ENCODE measurements at places on chromosomes 3 and 15.
A peak's percentile ranks its signal among the peaks of the same experiment; 100 is the strongest.

GRCh38 chr15:43270113-43270665 is 3.5 kb upstream of the TGM5 start:
- DNase-seq, result no peak

GRCh38 chr3:160052385-160053047 is 63.9 kb downstream of the IL12A start:
- DNase-seq, result no peak

DNA sequence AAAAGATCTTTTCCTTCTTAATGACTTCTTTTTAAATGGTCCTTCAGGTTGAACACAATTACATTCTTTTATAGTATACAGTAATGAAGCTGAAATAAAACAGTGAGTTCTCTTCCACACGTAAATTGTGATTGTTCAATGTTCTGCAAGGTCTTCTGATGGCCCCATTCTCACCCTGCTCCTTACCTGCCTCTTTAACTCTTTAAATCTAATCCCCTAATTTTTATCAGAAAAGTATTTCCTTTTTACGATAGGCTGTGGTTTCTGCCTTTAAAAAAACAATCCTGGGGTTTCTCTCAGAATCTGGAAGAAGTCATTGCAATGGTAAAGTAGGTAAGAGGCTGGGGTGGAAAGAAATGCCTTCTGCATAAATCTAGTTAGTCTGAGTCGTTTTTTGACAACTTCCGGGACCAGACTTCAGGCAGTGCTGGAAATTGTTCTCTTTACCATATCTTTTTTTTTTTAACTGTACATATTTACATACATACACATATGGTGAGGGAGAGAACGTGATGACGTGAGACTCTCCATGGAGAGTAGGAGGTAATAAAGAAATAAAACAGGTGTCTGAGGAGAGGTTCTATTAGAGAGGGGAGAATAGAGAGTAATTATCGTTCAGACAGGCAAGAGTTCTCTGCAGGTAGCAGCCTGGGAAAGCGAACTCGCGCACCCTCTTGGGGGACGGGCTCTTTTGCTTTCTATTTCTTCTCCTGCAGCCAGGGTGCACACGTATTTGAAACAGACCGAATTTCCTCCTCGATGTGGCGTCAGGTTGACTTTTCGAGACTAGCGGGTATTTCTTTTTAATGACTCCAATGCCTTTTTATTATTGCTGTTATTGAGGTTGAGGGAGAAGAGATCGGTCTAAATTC is at the start of gene SIDT1:
TSS of gene SIDT1 (plus strand) at position 730 of the 872 bp plus-strand sequence. CDS start 467 bp downstream, outside the sequence.
- DNase-seq, result no peak

- DNase-seq, result peak; percentile 54
These were observed 35.9 kb downstream of the SATB1 start for GRCh38 chr3:18389108-18389733.

DNA sequence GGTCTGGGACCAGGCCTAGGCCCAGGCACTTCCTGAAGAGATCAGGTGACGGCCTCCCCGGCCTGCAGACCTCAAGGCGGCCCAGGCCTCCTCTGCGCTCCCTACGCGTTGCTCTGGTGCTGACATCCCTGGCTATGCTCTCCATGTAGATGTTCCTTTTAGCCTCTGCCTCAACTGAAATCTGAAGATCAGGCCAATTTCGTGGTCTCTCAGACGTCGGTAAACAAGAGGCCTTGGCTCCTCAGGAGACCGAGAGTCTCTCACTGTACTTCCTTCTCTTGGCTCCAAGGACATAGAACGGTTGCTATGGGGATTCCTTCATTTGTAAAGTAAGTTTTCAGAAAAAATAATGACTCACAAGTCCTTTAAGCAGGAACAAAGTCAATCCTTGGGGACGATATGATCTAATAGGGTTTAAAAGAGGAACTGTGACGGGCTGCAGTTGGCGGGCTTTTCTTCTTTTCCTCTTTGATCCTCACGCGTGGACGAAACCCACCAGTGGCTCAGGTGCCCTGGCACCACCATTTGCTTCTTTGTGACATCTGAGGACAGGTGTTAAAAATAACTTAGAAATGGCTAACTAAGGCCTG is 55.6 kb upstream of the CGNL1 start:
- DNase-seq, result no peak

DNA sequence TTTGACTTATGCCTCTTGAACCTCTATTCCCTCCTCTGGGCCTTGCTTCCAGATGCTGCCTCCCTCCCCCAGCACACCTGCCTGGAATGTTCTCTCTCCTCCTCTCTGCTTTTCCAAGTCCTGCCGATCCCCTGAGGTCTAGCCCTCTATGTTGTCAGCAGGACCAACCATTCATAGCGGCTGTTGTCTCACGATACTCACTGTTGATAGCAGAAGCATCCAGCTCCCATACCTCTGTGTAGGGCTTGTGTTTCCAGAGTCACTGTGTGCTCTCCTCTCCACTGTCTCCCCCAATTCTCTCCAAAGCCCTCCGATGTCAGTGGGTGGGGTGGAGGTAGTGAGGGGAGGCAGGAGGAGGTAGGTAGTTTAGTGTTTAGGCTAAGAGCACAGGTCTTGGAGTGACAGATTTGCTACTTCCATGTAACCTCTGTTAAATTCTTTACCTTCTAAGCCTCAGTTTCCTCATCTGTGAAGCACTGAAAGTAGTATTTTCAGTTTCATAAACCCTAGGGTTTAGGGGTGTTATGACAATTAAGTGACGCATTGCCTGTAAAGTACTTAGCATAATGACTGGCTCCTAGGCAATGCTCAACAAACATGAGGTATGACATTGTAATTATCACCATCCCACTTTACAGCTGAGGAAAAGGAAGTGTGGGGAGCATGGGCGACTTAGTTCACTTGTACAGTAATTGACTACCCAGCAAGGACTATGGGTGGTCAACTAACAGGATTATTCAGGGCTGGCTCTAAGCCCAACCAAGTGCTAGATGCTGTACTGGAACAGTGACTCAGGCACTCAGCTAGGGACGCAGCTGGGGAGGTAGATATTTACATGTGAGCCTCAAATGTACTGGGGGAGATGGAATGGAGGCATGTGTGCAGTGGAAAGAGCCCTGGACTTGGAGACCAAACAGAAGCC is 122.8 kb downstream of the CACNA1D start:
- DNase-seq, result no peak

DNA sequence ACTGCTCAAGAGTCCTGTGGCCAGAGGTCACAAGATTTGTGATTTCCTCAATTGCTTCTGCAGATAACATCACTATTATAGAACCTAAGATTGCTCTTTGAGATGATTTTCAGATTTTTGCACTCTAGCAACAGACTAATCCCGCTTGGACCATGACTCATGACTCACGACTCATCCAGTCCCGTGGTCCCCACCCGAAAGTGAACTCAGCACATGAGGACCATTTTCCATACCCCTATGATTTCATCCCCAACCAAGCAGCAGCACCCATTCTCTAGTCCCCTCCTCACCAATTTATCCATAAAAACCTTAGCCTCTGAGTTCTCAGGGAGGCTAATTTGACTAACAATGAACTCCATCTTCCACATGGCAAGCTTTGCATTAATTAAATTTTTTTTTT is 106.3 kb upstream of the ALCAM start:
- DNase-seq, result no peak

DNA sequence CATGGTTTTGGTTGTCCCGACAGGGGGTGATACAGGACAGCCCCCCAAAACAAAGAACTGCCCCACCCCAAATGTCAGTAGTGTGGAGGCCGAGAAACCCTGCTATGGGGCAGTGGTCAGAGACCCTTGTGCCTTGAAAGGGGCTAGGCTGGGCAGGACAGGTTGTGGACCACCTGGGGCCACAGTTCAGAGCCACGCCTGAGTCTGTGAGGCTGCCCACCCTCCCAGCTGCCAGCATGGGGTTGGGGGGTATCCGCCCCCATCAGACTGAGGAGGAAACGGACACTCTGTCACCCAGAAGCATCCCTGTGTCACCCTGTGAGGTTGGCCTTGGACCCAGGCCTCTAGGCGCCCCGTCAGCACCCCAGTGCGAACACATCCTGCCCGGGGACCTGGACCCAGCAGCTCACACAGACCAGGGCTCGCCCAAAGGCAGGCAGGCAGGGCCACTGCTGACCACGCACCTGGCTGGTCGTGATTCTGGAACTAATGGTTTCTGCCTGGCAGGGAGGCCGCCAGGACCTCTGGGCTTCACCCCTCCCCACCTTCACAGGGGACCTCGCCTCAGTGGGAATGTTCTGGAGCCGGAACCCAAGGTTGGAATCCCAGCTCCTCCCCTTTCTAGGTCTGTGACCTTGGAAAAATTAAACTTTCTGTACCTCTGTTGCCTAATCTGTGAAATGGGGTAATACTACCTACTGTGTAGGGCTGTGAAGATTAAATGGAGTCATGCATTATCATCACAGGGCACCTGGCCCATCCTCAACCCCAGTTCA is 1.4 kb downstream of the SLC41A3 start:
- DNase-seq, result no peak

GRCh38 chr3:23241256-23241655 is 38.1 kb downstream of the UBE2E2 start:
- DNase-seq, result no peak

DNA sequence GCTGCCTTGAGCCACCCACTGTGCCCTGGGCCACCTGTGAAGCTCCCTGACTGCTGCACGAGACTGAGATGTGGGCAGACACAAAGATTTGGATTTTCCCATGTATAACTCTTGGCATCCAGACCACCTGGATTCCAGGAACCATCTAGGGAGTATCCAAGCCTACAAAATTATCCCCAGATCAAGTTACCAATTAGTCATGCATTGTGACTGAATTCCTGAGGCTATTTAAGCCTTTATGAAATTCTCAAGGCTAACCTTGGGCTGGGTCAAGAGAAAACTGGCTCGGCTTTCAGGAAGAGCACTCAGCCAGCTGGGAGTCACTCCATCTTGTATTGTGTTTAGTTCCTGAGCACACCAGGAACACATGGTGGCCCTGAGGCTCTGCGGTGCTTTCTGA is 13.3 kb upstream of the ATP13A5 start:
- no peak for DNase-seq

GRCh38 chr3:30954426-30954825 is 60.0 kb upstream of the GADL1 start:
- DNase-seq, result peak; percentile 11
